Daoy (cell line): ENCODE measurements at places on chromosomes 3 and 15.

- DNase-seq = no peak
Observed at GRCh38 chr3:191523148-191523547, 62.2 kb downstream of the PYDC2 start.

DNA sequence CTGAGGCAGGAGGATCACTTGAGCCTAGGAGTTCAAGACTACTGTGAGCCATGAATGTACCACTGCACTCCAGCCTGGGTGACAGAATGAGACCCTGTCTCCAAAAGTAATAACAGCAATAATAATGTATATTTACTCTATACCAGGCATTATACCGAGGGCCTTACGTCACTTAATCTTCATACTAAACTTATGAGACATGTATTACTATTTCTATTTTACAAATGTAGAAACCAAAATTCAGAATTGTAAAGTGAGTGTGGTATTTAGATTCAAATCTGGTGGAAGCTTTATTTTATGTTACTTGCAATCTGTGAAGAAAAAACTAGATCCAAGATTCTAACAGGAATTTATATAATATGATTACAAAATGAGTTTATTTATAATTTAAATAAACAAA lies 9.7 kb upstream of the BLM start:
- no peak for DNase-seq

DNA sequence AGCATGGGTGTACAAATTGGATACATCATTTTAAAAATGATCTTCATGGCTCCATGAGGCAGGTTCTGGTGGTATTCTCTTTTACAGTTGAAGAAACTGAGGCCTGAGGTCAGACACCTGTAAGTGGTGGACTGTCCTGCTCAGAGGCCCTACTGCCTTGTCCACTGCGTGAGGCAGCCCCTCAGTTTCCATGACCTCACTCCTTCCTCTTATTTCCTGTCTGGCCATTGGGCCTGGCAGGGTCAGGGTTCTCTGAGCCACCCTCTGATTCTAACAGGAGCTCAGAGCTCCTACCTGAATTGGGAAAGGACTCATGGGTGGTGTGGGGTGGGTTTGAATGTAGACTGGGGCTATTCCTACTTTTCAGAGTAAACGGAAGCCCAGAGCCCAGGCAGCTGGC lies 17.5 kb downstream of the PLEKHO2 start:
- DNase-seq = no peak

DNA sequence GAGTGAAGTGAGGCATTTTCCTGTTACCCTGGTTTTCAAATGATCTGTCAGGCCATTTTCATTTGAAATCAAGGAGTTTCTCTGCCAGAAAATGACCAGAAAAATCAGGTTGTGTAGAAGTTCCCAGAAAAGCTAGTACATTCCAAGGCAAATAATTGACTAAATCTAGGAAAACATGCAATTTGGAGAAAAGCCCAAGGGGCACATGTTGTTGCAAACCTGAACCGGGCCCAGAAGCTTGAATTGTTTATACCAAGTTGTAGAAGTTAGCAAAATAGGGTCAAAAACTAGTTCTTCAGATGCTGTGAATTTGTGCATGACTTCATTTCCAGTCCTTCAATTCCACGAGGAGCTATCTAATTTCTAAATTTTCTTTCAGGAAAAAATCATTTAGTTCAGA lies 31.0 kb downstream of the TRIM42 start:
- no peak for DNase-seq

DNA sequence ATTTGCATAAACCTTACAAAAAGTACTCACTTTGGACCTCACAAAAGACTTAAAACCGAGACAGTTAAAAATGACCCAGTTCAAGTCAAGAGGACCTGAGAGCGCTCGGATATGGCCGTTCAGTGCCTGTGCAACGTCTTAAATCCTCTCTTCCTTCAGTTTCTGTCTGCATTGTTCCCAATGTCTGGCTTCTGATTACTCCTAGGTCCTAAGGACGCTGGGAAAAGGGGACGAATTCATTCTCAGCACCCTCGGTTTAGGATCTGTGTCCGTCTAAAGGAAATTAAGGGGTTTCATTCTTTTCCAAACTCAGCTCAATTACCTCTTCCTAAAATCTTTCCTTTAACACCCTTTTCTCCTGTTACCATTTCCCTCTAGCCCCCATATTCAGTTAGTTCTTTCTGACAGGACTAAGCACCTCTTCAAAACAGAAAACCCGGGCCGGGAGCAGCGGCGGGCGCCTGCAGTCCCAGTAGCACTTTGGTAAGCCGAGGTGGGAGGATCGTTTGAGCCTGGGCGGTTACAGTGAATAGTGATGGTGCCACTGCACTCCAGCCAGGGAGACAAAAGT lies 970 bp downstream of the DPPA4 start:
- peak; percentile 23 for DNase-seq
